ENCODE measurements at places on chromosomes 3 and 15.

DNA sequence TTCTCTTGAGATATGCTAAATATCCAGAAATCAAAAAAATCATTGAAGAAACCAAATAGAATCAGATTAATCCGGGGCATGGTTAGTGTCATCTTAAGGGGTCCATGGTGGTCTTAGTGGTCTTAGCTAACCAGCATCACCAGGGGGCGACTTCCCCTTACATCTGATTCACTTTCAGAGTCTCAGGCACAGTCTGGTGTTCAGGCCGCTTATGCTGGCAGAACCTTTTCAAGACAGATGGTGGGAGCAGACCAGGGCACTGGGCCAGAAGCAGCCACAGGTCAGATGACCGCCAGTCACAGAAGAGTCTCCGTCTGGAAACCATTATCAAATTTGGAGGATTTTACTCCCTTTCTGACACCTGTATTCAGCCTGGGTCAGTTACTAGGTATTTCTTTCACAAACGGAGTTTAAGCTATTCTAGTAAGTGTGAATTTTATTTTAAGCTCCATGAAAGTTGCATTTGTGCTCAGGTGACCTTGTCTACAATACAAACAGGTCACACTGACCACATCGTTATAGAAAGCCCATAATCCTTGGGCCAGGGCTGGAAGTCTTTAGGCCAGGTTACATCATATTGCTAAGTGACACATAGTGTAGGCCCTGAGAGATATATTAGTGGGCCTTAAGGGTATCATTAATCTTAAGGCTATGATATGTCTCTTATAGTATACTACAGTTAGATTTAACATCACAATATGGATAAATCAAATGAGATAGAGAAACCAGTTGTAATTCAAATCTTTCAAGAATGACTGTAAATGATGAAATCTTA, 365.5 kb downstream of the GBE1 start:
- peak; percentile 42 for DNase-seq

DNA sequence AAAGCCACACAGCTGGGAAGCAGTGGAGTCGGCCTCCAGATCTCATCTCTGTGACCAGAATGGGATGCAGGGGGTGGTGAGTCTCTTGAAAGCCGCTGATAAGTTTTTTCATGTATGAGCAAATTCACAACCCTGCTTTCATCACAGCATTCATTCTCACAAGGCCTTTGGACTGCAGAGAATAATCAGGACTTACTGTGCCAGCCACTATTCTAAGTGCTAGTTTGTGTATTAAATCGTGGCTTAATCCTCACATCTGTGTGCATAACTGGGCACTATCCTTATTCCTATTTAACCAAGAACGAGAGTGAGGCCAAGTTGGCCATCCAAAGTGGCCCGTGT, 64.2 kb upstream of the POLG start:
- DNase-seq = no peak

- DNase-seq = no peak
These were observed 469.1 kb upstream of the ARHGEF26 start for GRCh38 chr3:153652076-153652475.

DNA sequence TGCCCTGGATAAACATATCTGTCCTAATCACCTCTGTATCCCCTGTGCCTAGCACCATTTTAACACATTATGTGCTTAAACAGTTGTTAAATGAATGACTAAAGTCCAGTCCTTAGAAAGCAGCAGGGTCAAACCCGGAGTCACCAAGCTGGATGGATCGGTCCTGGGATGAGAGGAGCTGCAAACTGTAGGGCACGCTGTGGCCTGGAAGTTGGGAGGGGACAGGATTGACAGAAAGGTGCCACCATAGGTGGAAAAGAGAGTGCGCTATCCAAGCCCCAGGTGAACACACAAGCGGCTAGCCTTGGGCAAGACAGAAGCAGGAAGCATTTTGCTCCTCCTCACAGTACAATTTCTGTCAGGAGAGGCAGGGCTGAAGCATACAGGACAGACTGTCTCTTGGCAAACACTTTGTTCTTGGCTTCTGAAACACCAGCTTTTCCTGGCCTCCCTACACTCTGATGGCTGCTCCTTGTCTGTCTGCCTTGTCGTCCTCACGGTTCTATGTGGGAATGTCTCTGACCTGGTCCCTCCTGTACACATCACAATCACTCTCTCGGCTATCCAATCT, 48.4 kb upstream of the KY start:
- DNase-seq = no peak

- no peak for DNase-seq
These were observed 151.7 kb upstream of the IQSEC1 start for GRCh38 chr3:13224967-13225366.

DNA sequence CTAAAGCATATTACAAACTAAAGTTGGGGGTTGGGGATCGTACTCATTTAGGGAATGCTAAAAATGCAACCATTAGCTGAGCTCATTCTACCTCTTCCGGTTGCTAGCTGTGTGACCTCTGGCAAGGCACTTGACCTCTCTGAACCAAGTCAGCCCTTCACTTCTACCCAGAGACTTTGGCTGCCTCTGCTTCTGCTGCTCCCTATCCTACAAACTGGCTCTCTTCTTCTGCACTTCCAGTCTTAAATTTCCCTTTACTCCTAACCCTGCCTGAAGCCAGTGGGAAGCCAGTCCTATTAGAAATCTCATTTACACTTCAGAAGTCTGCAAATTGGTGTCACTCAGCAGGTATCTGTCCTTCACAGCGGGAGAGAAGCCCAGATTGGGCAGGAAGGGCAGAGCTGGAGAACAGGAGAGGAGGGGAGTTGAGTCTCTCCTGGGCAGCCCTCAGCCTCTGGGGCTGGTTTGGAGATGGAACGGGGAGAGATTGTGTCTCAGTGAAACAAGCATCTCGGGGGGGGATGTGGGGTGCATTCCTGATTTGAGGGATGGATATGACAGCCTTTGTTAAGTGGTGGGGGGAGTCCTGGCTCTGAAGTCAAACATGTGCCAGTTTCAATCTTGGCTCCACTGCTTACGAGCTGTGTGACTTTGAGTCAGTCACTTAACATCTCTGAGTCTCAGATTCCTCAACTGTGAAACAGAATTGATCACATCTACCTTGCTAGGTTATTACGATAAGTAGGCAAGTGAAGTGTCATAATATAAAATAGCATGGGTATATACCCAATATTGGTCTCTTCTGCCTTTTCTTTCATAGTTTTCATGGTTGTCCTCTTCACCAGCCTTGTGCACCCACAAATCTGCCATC, 7.8 kb upstream of the AEN start:
- peak; percentile 9 for DNase-seq

- no peak for DNase-seq
These were observed 223.8 kb downstream of the RSRC1 start for GRCh38 chr3:158333736-158334135.

DNA sequence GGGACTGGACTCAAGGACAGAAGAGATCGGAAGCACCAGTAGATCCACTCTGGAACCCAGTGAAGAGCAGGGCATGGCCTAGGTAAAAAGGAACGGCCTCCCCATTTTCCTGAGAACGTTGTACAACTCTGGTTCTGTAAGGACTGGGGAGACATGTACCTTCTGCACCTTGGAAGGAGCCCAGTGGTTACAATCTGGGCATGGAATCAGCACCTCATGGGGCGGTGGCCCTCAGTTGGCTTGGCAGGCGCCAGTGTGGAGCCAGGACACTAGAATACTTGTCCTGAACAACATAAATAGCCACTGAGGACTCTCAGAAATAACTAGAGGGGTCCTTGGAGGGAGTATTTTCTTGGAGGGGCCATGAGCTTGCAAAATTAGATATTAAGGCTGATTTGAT, 25.6 kb downstream of the EAF1 start:
- DNase-seq = no peak

GRCh38 chr3:193372783-193373182, 5.8 kb downstream of the ATP13A5 start:
- no peak for DNase-seq

GRCh38 chr3:50418850-50419249, 59.5 kb upstream of the TMEM115 start:
- no peak for DNase-seq

DNA sequence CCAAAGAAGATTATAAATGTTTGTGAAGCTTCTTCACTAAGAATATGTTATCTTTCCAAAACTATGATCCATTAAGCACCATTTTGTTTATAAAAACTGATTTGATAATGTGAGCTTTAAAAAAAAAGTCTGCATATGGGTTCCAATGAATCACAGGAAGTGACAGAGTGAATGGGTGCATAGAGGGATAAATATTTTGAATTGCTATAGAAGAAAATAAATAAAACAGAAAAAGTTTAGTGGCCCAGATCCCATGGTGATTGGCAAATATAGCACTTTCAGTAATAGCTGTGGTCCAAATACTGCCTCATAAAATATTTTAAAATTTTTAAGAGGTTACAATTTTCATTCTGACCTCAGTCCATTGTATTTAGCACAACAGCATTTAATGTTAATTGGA, 19.2 kb downstream of the CPA3 start:
- DNase-seq = no peak

DNA sequence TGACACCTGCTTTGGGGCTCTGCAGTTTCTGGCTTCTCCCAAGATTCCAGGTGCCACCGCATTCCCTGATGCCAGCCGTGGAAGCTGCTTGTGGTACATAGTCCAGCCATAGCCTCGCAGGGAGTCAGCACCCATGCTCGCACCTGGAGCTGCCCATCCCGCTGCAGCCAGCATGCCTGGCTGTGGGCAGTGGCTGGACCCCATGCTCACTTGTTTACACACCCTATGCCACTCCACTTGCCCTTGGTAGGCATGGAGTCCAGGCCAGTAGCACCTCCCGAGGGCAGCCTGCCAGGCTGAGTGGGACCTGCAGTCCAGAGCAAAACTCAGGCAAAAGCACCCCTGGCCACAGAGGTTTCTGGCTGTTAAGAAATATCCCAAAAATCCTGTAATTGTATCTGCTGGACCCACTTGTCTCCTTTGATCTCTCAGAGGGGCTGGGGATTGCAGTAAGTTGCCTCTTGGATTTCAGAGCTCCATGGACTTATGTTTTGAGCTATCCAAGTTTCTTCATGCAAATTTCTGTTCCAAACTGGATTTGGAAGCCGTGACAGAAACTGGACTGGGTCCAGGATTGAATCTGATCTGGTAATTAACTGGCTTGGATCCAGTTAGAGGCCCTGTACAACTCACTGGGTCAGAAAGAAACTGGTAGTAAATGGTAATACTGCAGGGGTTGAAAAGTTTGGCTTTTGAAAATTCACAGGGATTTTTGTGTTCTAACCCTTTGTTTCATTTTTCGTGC, 149.3 kb downstream of the FMN1 start:
- DNase-seq = no peak
